Fibroblast of skin of abdomen (primary cell): ENCODE measurements at places on chromosomes 2 and 18.

DNA sequence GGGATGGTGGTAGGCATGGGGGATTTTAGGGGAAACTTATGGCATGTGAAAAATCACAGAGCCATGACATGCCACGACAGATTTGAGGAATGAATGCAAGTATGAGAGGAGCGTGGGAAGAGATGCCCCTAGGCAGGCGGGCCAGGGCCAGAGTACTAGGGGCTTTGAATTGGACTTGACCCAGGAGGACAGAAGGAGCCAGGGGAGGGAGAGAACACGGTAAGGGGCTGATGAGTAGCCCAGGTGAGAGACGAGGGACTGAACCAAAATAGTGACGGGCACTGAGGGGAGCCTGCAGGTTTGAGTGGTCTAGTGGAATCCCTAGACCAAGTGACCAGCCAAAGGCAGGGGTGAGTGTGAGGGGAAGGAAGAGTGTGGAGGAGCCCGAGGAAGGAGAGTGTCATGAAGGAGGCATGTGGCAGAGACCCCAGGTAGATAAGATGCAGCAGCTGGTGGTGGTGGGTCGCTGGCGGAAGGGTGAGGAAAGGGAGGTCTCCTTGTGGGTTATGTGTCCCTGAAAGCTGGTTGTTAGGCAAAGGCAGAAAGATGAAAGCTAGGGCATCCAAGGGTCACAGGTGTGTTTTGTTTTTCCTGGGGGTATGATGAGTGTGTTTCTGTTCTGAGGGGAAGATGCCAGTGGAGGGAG lies 48.7 kb downstream of the ZBTB7C start:
- no peak for DNase-seq

- DNase-seq = peak; percentile 63
Measured at GRCh38 chr18:48939205-48940097, 11.3 kb downstream of the SMAD7 start.

- DNase-seq = no peak
Measured at GRCh38 chr2:128036748-128037607, 9.1 kb upstream of the SAP130 start.

DNA sequence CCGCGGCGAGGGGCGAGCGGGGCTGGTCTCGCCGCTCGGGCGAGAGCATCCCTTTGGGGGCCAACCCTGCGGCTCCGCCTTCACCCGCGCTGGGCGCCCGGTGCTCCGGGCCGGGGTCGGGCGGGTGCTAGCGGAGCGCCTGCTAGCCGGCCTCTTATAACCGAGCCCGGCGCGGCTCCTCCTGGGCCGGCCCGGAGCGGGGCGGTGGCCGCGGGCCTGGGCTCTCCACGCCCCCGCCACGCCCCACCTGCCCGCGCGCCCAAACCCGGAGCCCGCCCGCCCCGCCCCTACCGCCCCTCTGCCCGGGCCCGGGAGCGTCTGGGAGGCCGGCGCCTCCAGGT lies at the start of gene FOXI3:
FOXI3 (minus strand) TSS at position 129 of the 341 bp plus-strand sequence. CDS start 158 bp downstream, outside the sequence.
- DNase-seq = no peak

DNA sequence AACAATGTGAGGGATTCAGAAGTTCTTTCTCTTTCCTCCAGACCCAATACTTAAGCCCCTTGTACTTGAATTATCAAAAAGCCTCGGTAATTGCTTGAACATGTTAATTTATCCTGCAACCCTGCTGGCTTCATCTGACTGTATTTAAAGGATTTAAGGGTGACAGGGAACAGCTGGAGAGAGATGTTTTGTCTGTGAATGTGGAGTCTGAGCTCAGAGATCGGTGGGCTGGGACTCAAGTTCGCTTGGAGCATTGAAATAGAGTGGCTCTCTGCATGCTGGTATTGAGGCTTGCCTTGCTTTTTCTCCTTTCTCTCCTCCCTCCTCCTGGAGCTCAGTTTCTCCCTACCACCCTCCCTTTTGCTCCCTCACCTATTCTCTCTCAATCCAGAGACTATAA lies 73.6 kb downstream of the BOD1L2 start:
- DNase-seq = no peak

DNA sequence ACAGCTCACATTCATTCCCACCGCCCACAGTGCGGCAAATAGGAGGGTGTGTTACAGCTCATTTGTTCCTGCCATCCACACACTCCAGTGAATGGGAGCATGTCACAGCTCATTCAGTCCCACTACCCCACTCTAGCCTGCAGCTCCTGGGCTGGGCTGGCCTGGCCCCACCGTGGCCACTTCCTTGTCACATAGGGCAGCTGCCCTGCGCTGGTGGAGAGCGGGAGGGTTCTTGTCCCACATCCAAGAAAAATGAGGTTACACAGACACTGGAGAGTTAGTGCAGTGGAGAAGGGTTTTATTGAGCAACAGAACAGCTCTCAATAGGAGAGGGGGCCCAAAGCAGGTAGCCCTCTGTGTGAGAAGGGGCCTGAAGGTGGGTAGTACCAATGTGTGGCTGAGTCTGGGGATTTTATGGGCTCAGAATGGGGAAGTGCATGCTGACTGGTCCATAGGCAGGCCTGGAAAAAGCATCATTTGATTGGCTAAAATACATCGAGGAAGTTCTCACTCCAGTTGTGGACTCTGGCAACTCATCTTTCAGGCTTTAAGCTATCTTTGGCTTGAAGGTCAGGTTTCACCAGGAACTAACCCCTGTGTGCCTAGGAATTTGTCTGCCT lies 249.7 kb downstream of the ETAA1 start:
- no peak for DNase-seq

DNA sequence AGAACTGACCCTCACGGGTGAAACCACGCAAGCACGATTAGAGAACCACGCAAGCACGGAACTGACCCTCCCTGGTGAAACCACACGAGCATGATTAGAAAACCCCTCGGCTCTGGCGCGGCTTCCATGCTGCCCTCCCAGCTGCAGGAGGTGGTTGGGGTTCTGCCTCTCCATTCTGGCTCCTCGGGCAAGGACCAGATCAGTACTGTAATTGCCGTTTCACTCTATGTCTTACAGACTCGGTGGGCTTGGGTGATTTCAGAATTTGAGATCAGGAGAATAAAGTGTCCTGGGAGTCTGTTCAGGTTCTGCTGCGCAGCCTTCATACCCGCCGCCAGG lies 58.3 kb upstream of the KCNG2 start:
- no peak for DNase-seq

- peak; percentile 85 for DNase-seq
Measured at GRCh38 chr2:238263204-238264071, 23.6 kb upstream of the HES6 start.

DNA sequence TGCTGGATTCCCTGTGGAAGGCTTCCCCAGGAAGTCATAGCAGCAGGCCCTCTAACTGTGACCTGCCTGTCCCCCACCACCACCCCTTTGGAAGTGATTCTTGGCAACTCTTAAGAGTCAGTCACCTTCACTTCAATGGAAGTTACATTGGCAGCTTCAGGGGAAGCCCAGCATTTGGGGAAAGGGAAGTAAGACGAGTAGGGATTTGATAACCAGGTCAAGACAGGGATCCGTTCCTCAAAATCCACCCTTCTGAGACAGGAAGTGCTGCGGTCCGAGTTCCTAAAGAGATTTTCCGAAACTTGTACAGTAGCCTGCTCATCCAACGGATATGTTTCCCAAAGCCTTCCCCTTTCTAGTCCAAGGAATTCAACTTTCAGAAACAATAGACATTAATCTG lies 54.2 kb downstream of the MRPL35 start:
- DNase-seq = no peak

- no peak for DNase-seq
Measured at GRCh38 chr2:119414894-119415293, 16.8 kb upstream of the TMEM37 start.

DNA sequence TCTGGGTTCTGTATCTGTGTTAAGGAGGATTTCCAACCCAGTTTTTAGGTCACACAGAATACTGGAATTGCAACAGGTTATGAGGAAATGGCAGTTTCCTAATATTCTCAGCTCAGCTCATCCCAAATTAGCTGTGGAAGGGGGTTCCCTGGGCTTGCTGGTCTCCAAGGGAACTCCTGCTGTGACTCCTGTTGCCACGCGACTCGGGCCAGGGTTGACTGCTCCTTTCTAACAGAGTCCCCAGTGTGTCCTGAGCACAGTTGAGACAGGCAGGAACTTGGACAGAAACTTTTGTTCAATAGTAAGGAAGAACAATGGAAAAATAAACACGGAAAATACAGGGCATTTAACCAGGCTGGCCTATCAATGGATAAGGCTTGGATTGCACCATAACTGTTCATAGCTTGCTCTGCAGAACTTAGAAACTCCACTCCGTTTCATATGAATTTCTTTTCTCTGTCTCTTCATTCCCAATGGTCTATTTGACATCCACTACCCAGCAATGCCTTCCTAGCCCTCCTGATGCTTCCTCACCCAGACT lies 3.8 kb upstream of the ROCK2 start:
- no peak for DNase-seq

GRCh38 chr2:96157649-96158553 lies 12.7 kb upstream of the DUSP2 start:
- no peak for DNase-seq

GRCh38 chr2:105774781-105775337 lies 30.1 kb downstream of the NCK2 start:
- DNase-seq = no peak

GRCh38 chr18:2917259-2918047 lies 70.6 kb downstream of the EMILIN2 start:
- DNase-seq = no peak

GRCh38 chr2:85250045-85250444 lies 77.7 kb downstream of the TGOLN2 start:
- DNase-seq = no peak

DNA sequence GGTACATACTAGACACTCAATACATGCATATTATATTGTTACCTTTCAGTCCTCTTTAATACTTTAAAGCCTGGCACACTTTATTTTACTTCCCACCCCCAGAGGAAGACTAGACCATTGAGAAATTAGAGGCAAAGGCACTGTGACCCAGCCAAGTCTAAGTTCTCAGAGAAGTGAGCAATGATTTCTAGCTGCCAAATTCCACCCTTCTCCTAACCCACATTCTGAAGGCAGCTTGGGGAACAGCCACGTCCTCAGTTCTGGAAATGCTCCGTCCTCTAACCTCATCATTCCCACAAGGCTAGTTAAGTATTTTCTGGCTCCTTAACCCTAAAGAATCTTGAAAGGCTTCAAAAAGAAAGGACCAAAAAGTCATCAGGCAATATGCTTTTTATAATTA lies 86.6 kb downstream of the COL5A2 start:
- DNase-seq = peak; percentile 81
